ENCODE measurements at places on chromosomes 6 and 20. TPM values are rescaled to one million over a fixed set of nuclear protein-coding genes. Genes with fewer than 3 reads are reported as not detected.

Gene PLCB4
- not detected for total RNA-seq

GRCh38 chr20:60845146-60845545 lies 406.9 kb upstream of the CDH4 start:
- no peaks in the 10 kb centered on the region for H3K36me3 ChIP-seq
- no peak overlapping the region for H3K27ac ChIP-seq
- no peaks in the 10 kb centered on the region for H3K4me1 ChIP-seq
- H3K4me3 ChIP-seq = no peak overlapping the region
- peaks cover 27% of the 10 kb centered on the region for H3K27me3 ChIP-seq

Gene CRYBG1
- total RNA-seq = 17.0 TPM

Gene ADISSP
- 29.5 TPM for total RNA-seq
